Cortex of kidney (tissue), 1 donor: ENCODE measurements at places on chromosomes 2 and 18.

DNA sequence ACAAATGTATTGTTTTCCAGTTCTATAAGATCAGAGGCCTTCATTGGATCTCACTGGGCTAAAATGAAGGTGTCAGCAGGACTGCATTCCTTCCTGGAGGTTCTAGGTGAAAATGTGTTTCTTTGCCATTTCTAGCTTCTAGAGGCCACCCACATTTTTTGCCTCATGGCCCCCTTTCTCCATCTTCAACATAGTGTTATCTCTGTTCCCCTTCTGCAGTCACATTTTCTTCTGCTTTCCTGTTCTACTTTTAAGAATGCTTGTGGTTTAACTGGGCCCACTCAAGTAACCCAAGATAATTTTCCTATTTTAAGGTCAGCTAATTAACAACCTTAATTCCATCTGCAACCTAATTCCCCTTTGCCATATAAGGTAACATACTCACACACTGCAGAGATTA lies 36.1 kb downstream of the METTL21A start:
- no peak for DNase-seq

DNA sequence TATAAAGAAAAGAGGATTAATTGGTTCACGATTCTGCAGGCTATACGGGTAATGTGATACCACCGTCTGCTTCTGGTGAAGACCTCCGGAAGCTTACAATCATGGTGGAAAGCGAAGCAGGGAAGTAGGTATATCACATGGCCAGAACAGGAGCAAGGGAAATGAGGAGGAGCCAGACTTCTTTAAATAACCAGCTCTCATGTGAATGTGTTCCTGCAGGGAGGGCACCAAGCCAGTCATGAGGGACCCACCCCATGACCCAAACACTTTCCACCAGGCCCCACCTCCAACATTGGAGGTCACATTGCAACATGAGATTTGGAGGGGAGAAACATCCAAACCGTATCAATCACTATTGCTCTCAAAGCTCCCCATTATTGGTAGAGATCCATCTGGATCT lies 61.8 kb downstream of the EFEMP1 start:
- no peak for DNase-seq

DNA sequence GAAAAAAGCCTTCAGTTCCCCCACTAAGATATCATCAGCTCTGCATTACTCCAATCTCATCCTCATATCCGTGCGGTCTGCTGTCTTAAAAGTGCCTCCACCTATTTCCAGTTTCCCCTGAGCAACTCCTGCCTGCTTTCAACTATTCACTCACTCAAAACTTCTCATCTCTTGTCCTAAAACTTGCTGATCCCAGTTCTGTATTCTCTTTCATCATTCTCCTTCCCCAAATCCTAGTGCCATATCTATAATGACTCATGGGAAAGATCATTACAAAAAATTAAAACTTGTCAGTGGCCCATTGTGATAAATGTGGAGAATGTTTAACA lies 20.0 kb downstream of the ACVR1 start:
- DNase-seq: no peak

DNA sequence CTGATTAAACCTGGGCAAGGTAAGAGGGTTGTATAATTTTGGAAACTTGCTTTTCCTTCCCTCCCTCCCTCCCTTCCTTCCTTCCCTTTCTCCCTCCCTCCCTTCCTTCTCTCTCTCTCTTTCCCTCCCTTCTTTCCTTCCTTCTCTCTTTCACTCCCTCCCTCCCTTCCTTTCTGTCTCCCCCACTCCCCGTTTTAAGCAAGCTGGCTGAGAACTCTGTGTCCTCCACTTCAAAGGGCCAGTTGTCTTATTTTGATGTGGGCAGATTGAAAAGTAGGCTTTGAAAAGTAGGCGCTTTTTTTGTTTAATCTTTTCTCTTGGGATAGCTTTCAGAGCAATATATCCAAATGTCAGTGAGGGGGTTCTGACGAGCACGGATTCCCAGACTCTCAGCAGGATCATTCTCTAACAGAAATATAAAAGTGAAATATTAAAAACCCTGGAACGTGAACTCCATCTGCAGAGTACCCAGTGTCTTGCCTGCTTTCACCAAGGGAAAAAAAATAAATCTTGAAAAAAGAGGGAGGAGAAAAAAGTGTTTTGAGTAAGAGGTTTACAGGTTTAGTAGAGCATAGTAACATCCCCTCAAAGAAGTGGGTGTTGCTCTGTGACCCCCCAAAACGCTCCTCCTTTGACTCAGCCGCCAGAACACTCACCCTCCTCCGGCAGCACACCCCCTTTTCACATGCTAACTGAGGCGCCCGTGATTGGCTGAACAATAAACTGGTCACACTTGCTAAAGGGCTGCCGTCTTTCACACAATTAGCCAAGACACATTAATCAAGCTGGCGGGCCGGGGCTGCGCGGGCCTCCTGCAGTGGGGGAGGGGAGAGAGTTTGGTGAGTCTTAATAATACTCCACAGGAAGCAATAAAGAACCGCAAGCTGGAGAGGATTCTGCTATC lies 52.2 kb downstream of the CDK15 start:
- no peak for DNase-seq

- no peak for DNase-seq
Observed at GRCh38 chr2:44751754-44752479, 189.6 kb upstream of the SIX3 start.

DNA sequence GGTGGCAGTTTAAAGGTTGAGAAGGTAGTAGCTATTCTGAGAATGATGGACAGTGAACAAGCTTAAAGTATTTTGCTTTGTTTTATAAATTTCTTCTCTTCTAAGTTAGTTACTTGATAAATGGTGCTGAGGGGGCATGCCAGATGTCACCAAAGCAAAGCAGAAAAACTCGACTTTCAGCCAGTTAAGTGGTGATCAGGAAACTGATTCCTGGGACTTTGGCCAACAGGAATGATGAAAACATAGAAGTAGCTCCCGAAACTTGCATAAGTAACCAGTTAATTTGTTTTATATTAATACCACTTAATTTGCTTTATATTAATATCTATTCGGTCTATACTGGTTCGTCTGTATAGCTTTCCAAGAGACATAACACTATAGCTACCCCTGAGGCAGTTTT lies 82.6 kb downstream of the FANCL start:
- DNase-seq: no peak

GRCh38 chr2:119657466-119658145 lies 21.4 kb upstream of the TMEM177 start:
- DNase-seq: no peak

- no peak for DNase-seq
Observed at GRCh38 chr2:168920504-168921157, 19.5 kb downstream of the G6PC2 start.

DNA sequence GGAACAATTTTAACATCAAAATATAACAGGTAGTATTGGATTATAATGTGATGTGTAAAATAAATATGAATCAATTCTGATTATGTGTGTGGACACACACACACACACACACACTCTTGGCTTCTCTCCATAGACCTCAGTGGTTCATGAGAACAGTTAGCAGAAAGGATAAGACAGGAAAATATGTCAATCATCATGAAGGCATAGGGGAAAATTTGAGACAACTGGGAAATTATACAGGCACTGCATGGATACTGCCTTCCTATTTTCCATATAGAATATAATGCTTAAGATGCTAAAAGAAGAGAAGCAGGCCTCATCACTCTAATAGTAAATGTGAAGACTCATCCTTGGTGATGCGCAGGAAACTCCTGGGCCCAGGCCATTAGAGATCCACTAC lies 884.5 kb downstream of the SUCLG1 start:
- DNase-seq: no peak

DNA sequence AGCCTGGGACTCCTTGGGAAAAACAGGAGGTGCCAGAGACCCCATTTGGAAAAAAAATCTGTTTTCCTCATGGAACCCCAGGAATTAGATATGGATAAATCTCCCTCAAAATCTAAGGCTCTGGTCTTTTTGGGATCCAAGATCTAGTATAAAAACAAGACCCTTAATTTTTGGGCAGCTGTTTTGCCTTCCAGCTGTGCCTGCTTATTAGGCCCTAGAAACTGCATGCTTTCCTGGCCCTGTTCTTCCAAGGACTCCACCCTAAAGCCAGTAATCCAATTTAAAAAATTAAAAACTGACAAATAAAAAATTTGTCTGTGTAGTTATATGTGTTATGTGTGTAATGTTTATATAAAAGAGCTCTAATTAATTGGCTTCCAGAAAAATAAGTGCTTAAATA lies 274.6 kb downstream of the STK39 start:
- no peak for DNase-seq

- no peak for DNase-seq
Observed at GRCh38 chr2:202178346-202178958, 59.9 kb downstream of the SUMO1 start.

DNA sequence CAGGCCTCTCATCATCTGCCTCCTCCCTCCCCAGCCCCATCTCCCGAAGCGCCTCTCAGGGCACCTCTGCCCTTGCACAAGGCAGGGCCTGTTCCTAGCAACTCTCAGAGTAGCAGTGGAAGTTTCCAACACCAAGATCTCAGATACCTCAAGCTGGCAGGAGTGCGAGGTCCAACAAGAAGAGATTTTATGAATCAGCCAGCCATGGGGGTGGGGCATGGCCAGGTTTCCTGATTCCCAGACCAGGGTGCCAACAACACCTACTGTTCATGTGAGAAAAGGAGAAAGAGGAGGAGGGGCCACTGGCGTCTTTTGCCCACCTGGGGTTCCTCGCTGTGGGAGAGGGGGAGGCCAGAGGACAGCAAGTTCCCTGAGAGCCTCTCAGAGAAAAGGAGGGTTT lies 6.6 kb upstream of the STEAP3 start:
- DNase-seq: no peak

GRCh38 chr2:85183479-85183878 lies 50.3 kb downstream of the TCF7L1 start:
- no peak for DNase-seq

DNA sequence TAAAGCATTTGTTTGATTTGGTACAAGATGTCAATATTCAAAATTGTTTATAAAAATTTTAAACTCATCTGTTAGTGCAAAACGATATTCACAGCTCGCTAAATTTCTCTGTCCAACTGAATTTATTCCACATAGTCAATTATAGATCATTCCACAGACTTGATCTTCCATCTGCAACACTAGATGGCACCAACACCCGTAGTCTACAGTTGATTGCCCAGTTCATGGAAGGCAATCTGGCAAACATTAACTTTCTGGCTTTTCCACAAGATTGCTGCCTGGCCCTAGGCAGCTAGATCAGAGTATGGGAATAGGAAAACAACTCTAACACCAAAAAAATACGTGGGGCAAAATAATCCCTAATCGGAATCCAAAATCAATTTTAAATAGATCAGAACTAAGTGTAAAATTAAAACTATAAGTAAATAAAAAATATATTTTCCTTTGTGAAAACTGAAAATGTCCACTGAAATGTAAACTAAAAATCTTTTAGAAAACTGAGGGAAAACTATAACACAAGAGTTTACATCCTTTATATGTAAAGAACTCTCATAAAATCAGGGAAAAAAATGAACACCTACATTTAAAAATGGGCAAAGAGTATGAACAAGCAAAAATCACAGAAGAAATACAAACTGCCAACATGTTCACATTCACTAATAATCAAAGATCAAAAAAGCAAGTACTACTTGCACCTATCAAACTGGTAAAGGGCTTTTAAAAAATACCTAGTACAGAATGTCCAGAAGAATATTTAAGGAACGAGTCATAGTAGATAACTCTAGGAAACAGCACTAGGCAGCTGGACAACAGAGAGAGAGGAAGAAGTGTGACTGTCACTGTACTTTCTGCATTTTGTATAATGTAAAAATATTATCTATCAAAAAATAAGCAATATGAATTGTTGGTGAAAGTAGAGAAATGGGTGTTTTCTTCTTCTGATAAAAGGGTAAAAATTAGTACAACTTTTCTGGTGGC lies 35.0 kb downstream of the RTN4 start:
- DNase-seq: no peak

DNA sequence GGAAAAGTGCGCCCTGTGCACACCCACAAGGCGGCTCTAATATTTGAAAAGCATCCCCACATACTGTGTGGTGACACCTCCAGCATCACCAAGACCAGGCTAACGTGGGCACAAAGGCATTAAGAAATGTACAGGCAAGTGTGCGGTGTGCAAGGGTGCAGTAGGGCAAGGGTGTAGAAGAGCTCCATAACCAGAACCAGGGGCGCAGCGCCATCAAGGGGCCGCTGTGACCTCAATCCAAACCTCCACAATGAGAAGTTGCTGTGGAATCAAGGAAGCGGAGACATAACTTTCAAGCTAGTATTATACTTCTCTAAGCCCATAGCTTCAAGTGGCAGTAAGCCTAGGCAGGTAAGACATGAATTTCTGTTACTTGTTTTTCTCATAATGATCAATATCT lies 13.0 kb downstream of the L3MBTL4 start:
- no peak for DNase-seq

GRCh38 chr2:170488807-170489206 lies 226.3 kb upstream of the SP5 start:
- no peak for DNase-seq

DNA sequence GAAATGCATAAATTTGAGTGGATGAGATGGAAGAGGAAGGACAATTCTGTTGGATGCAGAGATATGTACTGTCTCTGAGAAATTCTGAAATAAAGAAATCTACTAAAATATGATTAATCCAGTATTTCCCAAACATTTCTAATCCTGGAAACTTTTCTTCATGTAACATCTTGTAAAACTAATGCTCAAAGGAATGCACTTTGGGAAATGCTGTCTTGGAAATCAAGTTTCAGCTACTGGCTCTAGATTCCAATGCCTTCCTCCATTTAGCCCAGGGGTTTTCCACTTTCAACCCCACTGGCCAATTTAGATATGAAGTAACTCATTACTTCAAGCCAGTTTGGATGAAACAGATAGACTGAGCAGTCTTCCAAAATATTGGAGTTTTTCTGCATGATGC lies 355.1 kb downstream of the TXNL1 start:
- no peak for DNase-seq

GRCh38 chr2:170324640-170325046 lies 146.7 kb downstream of the MYO3B start:
- DNase-seq: no peak

- no peak for DNase-seq
Observed at GRCh38 chr2:50584185-50584584, 447.7 kb downstream of the NRXN1 start.

DNA sequence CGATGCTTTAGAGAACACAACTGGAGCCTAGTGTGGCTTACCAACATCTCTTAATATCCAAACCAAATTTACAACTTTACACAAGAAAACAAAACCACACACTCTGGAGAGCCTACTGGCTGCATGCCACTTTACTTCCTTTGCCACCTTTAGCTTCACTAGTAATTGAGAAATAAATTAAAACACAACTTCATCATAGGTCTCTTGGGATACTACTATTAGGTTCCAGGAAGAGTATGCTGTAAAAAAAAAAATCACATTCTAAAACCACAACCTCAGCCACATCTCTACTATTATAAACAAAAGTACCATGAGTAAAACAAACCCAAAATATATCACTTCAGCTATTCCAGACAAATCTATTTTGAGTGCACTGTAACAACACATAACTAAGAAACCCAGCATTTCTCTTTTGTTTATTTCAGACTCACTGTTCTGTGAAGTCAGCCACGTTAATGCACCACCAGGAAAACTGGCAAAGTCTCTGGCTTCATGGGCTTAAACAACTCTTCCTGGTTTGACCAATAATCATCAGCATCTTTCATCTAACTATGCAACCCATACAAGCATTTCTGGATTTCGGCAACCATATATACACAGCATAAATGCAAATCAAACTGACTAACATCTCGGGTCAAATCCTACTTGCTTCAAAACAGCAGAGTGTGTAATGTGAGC lies 59.1 kb downstream of the REV1 start:
- DNase-seq: no peak
